Cortex of kidney (tissue), 1 donor: ENCODE measurements at places on chromosomes 3 and 15.

DNA sequence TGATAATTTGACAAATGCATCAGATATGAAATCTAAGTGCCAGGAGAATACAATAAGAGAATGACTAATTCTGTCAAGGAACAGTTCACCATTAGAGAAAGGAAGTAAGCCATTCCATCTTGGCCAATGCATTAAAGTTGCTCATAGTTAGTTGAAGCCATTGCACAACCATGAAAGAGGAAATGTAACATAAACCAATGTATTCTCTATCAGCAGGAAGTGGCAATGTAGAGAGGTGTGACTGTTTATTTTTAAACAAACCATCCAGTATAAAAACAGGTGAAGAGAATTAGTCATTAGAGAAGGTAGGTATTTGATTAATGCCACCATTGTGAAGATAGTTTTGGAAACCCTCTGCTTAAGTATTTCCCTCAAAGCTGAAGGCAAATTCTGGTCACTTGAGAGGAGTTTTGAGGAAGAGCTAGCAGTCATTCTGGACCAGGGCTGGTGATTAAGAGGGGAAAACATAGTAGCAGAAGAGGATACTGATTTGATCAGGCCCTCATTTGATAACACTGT, 10.7 kb upstream of the ANXA2 start:
- DNase-seq = no peak

DNA sequence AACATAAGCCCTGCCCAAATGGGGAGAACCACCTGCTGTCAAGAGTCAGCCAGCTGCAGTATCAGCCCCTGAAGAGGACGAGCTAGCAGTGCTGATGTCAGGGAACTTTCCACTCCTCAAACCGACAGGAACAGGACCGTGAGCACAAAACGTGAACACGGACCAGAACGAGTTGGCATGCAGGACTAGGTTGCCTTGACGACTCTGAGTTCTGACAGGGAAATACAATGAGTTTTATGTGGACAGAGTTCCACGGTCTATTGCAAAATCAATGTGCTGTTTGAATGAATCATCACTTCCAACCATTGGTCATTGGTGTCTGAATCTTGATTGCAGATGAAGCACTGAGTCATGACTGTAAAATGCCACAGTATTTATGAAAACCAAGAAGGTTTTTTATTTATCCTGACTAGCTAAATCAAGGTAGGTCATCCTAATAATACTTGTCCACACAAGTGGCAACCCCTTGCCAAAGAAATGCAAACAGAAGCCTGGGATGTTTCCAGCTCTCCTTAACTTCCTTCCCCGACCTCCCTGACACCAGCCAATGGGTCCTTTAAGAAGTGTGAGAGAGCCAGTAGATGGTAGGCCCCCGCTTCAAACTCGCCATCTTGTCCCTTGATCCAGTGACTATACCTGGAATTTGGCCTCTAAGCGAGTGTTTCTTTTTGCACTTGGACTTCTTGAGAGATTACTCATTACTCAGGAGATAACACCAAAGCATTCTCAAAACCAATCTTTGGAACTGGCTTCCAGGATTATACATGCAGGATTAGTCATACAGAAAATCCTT, 119.6 kb downstream of the ASB7 start:
- DNase-seq = no peak

DNA sequence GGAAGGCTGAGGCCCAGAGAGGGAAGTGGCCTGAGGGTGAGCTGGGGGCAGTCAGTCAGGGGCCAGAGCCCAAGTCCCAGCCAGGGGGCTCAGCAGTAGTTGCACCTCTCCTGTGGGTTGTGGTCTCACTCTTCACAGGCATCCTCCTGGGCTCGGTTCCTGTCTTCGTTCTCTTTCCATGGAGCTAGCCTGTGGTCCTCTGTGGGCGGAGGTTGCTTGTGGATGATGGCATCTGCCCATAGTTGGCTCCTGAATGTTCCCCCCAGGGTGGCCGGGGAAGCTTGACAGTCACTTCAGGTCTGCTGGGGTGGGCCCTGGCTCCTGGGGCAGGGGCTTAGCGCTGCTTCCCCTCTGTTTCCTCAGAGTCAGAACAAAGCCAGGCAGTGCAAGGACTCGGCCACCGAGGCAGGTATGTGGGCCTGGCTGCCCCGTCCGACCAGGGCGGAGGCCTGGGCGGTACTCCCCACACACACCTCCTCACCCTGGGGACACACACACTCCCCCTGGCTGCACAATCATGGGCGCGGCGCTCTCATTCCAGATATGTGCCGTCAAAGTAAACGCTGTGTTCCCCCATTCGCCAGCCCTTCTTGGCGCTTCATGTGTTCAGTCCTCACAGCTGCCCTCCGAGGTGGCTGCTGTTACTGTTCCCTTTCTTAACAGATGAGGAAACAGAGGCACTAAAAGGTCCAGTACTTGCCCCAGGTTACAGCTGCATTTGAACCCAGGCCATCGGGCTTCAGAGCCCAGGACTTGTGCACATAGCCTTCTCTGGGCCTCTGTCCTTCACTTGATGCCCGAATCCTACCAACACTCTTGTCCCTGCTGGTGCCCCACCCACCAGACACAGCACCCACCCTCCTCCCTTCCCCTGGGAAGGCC, 34.5 kb downstream of the PSTPIP1 start:
- DNase-seq = no peak

DNA sequence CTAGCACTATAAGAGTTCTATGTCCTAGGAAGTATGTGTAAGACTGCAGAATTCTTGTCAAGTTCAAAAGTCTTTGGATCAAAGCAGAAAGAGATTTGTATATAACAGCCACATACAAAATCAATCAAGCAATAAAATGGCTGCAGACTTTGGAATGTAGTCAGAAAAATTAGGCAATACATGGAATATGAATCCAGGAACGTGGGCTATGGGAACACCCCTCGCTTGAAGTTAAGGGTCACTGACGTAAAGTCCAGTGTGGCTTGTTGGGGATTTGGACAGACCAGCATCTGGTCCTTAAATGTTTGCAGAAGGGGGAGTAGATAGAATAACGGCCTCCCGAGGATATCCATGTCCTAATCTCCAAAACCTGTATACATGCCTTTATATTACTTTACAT, 178.6 kb downstream of the ADAMTS9 start:
- no peak for DNase-seq

GRCh38 chr3:197687570-197687969, 49.1 kb downstream of the RUBCN start:
- no peak for DNase-seq

DNA sequence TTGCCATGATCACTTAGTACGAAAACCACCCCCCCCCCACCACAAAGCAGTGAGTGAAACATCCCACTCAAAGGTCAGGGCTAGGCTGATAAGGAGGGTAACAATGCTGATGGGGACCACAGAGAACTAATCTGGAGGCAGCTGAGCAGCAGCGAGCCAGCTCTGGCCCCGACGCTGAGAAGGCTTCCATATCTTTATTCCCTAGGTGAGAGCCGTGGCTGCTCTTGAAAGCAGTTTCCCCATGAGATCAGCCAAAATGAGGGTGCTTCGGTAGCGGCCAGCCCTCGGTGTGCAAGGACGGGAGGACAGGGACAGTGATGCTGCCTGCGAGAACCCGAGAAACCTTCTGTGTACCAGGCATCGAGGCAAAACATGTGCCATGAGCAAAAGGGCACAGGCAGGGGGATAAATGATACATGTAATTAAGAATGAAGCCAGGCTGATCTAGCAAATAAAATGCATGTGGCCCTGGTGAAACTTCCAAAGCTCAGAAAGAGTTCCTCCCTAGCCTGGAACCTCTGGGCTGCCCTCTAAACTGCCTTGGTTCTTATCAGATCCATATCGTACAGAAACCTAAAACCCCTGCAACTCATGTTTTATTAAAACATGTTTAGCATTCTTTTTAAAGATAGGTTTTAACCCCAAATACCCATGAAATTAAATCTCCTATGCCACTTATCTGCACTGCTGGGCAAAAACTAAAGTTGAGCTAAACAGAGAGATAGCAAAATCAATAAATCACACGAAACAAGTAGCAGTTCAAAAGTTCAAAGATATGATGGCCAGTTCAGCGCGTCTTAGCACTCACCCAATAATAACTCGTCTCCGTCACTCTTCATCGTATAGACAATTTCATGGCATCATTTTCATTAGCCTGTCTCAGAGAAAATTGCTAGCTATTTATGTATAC, 337.3 kb downstream of the FOXP1 start:
- no peak for DNase-seq

GRCh38 chr3:64666171-64666588, 21.6 kb downstream of the ADAMTS9 start:
- no peak for DNase-seq

DNA sequence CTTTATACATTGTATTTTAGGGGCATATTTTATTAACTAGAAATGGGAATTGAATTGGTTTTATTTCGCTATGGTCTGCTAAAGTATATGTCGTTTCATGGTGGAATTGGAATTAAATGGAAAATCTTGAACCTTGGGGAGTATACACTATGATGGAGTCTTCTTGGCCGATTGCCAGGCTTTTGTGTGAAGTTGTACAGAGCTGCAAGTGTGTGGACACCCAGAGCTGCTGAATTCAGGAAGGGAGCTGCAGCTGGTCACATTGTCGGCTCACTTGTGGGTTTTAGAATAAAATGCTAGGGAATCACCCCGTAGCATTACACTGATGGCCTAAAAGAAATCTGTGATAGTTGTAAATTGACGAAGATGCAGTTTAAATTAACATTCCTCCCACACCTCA, 35.1 kb downstream of the USP3 start:
- no peak for DNase-seq

DNA sequence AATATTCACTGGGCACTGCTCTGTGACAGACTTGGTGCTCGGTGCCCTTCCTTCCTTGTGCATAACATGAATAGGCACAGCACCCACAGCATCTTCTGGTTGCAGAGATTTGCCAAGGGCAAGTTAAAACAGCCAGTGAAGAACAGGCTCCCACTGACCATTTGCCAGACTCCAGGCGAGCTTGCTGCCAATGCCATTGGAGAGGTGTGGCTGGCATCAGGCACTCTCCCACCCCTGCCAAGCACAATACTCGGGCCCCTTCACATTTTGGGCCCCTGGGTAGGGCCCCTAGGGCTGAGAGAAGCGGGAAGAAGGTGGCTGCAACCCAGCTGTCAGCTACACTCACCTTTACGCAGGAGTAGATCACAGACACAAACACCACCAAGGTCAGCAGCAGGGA, 112.1 kb downstream of the SEC22A start:
- DNase-seq = no peak

DNA sequence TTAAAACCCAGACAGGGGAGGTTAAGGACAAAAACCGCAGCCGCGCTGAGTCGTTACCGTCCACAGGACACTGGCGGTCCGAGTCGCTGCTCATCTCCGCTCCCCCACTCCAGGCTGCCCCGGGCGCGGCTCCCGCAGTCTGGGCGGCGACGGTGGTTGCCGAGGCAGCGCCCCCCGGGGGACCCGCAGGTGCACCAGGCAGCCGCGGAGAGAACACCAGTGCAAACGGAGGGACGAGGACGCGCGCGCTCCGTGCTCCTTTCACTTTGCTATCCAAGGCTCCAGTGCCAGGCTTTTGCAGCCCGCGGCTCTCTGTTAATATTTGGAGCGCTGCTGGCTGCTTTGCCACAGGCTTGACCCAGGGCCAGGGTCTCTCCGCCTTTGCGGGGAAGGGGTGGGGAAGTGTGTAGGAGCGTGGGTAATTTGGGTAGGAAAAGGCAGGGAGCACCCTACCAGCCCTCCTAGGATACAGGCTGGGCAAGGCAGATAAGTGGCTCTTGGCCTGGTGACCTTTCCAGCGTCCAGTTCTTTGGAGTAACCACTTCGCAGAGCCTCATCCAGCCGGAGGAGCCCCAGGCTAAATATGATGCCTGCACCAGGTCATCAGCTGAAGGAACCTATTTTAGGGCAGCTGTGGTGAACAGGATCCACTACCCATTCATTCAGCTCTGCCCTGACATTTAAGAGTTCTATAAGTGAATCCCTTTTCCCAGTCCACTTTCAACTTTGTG, at the start of gene GADL1:
GADL1 (minus strand) TSS at position 141 of the 731 bp plus-strand sequence; CDS start at position 94, 47 bp downstream.
- DNase-seq = no peak

GRCh38 chr3:122512284-122512683, 2.5 kb downstream of the KPNA1 start:
- DNase-seq = no peak

- no peak for DNase-seq
Observed at GRCh38 chr15:63264688-63265293, 12.6 kb upstream of the APH1B start.

DNA sequence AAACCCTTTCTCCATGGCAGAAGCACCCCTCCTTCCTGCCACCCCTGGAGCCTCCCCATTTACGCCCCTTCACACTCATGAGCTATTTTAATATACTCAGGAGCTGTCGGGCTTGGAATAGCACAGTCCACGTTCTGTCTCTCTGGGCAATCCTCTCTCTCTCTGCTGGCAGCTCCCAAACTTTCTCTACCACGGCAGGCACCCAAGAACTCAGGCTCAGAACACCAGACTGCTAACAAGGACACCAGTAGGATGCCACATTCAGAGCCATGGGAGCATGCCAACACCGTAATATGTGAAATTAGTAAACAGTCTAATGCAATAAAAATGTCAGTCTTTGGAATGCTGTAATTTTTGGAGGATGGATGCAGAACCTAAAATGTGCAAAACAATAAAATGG, 19.3 kb downstream of the TNFAIP8L3 start:
- DNase-seq = no peak

DNA sequence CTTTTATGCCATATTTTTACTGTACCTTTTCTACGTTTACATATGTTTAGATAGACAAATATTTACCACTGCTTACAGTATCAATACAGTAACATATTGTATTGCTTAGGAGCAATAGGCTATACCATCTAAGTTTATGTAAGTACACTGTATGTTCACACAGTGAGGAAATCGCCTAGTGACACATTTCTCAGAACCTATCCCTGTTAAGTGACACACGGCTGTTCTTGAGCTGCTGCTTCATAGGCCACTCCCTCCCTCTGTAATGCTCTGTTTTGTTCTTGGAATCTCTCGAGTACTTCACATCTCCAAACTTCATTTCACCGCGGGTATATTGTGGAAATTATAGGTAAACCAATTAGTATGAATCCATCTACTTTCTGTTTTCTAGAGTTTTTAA, 13.4 kb upstream of the SELENOT start:
- DNase-seq = no peak

- no peak for DNase-seq
Observed at GRCh38 chr3:175977968-175978752, 1119.0 kb downstream of the NAALADL2 start.
